NCI-H2171 (cell line): ENCODE measurements at places on chromosomes 3 and 15.

GRCh38 chr3:4218456-4219226, 84.5 kb upstream of the SETMAR start:
- no peak for DNase-seq

GRCh38 chr3:189455641-189456417, 175.4 kb upstream of the TP63 start:
- DNase-seq: no peak

DNA sequence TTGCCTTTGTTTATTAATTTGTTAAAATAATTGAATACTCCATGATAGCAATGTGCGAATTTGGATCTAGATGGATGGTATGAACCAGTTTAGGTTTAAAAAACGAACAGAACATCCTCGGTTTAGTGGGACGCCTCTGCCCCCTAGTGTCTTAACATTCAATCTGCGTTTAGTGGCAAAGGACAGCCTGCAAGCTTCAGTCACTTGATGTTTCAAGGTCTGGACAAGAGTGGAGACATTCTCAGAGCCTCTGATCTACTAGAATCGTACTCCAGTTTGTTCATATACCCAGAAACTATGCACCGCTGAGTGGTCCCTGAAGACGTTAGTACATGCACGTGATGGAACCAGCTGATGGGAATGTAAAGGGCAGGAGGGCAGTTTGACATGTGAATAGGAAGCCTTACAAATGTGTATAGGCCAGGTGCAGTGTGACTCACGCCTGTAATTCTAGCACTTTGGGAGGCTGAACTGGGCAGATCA, 17.8 kb upstream of the ATP13A4 start:
- DNase-seq: peak; percentile 57

GRCh38 chr15:98154863-98155262, 194.4 kb downstream of the ARRDC4 start:
- DNase-seq: no peak

- no peak for DNase-seq
Measured at GRCh38 chr15:62988701-62989100, 53.8 kb upstream of the TPM1 start.

DNA sequence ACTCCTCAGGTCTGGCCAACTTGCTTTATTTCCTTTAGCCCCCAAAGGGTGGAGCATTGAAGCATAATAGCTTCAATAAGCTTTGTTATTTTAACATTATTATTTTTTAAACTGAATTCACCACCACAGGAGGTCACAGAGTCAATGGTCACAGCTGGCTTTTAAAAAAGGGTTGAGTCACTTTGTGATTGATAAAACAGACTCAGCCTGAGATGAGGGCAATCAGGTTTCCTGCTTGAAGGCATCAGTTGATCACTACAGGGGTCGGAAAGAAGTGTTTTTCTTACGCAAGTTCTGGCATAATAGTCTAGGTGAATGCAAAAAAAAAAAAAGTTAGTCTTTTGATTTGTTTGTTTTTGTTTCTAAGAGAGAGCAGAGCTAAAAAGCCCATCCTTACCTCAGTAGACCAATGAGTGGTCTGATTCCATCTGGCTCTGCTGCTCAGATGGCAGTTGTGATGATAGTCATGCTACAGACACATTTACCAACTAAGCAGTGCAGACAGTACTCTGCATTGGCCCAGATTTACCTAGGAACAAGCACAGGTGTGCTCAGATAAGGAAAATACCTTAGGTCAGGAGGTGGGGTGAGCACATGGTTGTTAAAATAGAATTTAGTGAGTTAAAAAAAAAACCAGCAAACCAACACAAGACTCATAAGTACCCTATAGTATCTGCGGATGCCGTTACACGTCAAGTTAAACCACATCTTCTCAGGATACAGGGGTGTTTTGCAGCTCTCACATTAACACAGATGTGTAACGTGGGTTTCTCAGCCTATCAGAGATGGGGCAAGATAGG, 22.6 kb downstream of the ZNF80 start:
- DNase-seq: no peak

GRCh38 chr15:40538976-40539375, 25.9 kb downstream of the CCDC32 start:
- DNase-seq: no peak

- DNase-seq: no peak
Measured at GRCh38 chr3:127735767-127736693, 63.3 kb downstream of the ABTB1 start.

GRCh38 chr15:69987492-69988489, 109.9 kb downstream of the TLE3 start:
- no peak for DNase-seq

DNA sequence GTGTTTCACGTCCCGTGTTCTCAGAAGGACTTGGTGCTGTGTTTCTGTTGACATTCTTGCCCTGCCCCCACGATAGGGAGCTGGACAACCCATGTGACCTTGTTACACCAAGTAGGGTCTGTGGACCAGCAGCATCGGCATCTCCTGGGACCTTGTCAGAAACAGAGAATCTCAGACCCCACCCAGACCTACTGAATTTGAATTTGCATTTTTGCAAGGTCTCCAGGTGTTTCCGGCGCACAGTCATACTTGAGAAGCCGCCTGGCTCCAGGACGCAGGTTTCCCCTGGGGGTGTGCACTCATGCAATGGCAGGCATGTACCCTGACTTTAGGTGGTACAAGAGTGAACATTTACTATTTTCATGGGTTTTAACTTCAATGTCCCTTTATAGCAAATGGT, 117.9 kb downstream of the TLE3 start:
- no peak for DNase-seq

GRCh38 chr15:97316362-97316761, 644.1 kb upstream of the ARRDC4 start:
- peak; percentile 28 for DNase-seq

DNA sequence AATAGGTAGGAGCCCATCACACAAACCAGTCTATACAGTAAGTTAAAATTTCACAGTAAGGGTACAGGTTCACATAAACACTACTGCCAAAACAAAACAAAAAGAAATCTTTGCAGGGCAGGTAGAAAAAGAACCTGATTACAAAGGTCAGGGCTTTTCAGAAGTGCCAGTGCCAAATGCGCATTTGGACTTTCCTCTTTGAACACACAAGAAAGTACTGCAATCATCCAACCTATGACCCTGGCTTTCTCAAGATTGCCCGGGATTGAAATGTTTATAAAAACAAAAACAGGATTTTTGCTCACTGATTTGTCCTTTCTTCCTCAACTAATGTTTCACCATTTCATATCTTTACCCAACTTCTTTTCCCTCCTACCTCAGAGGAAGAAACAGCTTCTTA, 47.4 kb downstream of the CBLB start:
- DNase-seq: no peak

- DNase-seq: no peak
Measured at GRCh38 chr15:99923711-99924110, 190.5 kb upstream of the LYSMD4 start.

DNA sequence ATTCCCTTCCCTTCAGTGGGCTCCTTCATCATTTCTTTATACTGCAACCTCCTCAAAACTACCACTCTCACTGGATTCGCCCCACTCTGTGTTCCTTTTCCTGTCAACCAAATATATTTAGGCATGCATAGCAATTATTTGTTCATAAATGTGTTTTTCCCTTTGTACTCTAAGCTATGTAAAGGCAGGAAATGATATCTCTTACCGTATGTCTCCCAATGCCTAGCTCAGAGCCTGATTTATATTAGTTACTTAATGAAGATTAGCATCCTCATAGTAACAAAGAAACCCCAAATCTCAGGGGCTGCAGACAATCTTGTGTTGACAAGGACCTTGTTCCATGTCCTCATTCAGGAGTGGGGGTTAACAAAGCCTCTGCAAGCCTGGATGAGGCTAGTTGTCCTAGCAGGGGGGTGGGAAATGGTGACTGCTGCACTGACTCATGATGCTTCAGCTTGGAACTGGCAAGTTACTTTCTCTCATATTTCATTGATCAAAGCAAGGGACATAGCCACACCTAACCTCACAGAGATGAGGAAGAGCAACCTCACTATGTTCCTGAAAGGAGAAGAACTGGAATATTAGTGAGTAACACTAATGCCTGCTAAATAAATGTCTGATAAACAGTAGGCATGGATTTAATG, 15.2 kb downstream of the PHLDB2 start:
- DNase-seq: no peak

DNA sequence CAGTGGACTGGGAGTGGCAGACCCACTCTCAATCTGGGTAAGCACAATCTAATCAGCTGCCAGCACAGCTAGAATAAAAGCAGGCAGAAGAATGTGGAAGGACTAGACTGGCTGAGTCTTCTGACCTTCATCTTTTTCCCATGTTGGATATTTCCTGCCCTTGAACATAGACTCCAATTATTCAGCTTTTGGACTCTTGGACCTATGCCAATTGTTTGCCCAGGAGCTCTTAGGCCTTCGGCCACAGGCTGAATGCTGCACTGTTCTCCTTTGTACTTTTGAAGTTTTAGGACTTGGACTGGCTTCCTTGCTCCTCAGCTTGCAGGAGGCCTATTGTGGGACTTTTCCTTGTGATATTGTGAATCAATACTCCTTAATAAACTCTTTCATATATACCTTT, 477.7 kb upstream of the ZNF385D start:
- no peak for DNase-seq

GRCh38 chr3:71548705-71549384, 34.7 kb downstream of the FOXP1 start:
- no peak for DNase-seq

DNA sequence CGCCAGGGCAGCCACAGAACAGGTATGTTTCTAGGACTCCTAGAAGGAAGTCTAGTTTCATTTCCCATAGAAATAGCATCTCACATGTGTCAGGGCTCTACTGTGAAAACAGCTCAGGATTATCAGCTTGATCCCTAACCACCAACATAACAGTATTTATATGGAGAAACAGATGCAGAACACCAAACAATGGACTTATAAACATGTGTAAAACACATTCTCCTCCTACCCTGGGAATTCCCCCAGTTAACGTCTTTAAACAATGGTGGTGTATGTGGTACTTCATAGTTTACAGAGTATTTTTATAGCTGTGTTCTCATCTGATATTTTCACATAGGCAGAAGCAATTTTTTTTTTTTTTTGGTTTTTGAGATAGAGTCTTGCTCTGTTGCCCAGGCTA, 9.7 kb downstream of the TNFSF10 start:
- DNase-seq: no peak

DNA sequence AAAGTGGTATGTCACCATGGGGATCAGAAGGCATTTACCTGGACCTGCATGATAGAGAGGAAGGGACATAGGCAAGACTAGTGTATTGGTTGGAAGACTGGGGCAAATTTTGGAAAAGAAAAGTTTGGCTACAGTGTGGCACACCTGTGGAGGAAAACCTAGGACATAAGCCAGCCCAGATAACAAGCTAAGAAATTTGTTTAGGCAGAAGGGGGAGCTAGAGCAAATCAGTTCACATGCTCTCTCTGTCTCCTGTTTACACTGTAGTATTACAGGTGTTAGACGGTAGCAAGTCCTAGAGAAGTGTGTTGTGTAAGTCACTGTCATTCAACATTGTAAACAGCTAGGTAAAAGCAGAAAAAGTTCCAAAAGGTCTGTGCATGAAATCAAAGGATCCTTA, 11.9 kb upstream of the ALDH1A2 start:
- DNase-seq: no peak

GRCh38 chr3:89571298-89571697, 463.9 kb downstream of the EPHA3 start:
- no peak for DNase-seq

GRCh38 chr15:80697075-80697685, 2.1 kb downstream of the ABHD17C start:
- DNase-seq: no peak

DNA sequence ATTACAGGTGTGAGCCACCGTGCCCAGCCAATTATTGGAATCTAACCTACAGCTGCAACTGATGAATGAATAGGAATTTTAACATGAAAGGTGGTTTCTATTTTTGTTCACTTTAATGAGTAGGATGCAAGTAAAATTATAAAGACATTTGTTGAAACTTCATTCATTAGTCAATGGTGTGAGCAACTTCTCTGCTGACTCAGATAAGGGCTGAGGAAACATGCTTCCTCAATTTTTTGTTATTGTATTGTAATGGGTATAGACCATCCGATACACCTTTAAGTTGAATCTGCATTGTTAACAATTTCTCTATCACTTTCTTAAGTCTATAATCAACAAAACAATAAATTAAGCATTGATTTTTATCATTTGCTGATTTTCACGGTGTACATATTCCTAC, 127.8 kb downstream of the STAG1 start:
- no peak for DNase-seq

DNA sequence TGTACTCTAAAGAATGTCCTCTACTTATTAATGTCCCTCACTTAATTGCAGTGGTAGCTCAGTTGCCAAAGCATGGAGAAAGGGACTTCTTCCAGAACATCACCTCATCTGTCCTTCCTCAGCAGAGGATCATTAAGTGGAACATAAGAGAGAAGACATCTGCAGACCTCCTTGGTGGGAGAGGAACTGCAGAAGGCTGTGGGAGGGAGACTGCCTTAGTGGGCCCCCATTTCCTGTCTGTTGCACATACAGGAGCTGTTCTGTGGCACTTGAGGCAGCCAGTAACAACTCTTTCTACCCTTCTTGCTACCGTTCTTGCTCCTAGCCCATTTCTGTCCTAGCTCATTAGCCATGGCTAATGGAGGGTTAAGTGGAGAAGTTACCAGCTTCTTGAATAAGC, 33.6 kb downstream of the HPS3 start:
- no peak for DNase-seq

GRCh38 chr15:90097475-90097874, 4.8 kb downstream of the IDH2 start:
- no peak for DNase-seq

DNA sequence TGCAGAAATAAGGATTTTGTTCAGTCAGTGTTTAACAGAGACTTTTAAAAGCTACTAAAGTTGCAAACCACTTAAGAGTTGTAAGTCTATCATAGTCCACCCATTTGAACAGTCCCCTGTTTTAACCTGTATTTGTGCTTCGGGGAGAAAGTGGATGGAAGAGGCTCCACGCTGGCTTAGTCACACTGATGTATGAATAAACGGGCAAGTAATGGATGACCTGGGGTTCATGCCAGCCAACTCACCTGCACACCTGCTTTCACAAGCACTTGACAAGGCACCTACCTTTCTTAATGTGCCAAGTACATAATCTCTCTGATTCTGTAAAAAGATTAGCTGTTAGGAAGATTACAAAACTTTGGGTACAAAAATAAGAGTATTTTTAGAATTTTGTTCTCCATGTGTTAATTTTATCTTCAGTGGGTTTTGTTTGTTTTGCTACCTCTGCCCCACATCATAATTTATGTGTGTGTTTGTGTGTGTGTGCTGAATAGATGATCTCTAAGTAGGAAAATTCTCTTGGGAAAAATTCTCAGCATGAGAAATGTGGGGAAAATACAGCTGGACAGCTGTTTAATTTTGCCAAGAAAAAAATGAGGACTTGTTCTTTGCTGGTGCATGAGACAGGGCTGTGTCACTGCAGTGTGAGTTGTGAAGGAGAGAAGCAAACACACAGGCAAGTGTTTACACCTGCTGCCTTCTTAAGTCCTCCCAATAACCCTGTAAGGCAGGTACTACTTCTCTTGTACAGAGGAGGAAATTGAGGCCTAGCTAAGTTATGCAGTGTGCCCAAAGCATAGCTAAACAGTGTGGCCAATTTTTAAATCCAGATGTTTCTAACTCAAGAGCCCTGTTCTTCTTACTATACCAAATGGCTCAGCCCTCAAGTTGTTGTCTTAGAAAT, 181.2 kb upstream of the IL12A start:
- no peak for DNase-seq
